ENCODE measurements at places on chromosomes 16 and 17.

- DNase-seq, result no peak
Observed at GRCh38 chr17:3961564-3962047, 2.6 kb downstream of the ATP2A3 start.

DNA sequence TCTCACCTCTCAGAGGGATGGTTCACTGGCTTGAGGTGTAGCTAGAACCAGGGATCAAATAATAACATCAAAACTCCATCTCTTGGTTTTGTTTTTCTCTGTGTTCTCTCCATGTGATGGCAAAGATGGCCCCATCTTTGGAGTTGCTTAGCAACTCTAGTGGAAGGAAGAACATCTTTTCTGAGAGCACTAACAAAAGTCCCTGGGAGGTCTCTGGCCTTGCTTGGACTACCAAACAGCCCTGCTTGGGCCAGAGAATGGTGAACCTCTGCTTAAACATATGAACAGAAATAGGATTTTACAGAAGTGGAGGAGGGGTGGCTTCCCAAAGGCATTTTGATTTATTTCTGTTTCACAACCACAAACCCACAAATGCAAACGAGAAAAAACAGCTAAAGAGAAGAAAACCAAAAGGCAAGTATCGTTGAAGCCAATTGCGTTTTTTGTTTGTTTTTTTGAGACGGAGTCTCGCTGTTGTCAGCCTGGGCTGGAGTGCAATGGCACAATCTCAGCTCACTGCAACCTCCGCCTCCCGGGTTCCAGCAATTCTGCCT, 13.2 kb downstream of the GABARAPL2 start:
- no peak for DNase-seq

DNA sequence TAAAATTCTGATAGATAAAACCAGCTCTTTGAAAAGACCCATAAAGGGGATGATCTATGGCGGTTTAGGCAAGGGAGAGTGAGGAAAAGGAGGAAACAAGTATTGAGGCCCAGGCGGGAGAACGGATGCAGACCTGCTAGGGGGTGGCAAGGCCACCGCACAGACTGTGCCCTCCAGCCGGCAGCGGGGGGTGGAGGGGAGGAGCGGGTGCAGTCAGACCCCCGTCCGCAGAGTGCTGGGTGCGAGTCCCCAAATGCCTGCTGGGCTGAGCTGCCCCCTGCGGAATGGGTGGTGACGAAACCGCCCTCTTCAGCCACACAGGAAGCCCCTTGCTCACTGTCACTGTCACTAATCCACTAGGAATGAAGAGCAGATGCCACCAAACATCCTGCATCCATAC, 46.0 kb downstream of the LMF1 start:
- no peak for DNase-seq

DNA sequence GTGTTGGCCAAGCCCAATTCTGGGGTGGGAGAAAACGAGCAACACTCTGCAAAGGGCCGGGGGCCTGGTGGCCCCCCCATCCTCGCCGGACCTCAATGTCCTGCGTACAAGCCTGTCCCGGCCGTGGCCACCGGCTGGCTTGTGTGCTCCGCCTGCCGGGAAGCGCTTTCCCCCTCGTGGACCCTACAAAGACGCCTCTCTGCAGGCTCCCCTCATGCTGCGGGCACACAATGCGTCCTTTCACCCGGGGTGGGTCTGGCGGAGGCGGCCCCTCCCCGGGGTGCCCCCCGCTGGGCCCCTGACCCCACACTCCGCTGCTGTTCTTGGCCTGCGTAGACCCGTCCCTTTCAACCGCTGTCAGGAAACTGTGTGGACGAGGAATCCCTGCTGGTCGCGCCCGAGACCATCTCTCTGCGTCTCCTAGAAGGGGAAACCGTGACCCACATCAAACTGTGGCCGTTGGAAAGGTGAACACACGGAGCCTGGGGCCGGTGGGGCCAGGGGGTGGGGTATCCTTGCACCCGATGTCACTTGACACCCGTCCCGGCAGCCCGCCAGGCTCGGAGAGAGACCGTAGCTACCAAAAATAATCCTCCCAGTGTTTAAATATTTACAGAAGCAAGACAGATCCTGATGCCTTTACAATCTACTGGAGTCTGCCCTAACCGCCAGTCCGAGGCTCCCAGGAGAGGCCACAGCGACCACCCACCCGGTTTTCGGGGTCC, 43.6 kb downstream of the TBC1D16 start:
- no peak for DNase-seq

GRCh38 chr16:85227084-85227945, 115.0 kb upstream of the CIBAR2 start:
- DNase-seq, result no peak

GRCh38 chr17:13365331-13365730, 236.4 kb downstream of the HS3ST3A1 start:
- no peak for DNase-seq

GRCh38 chr16:47096297-47096696, 47.4 kb downstream of the NETO2 start:
- DNase-seq, result no peak

DNA sequence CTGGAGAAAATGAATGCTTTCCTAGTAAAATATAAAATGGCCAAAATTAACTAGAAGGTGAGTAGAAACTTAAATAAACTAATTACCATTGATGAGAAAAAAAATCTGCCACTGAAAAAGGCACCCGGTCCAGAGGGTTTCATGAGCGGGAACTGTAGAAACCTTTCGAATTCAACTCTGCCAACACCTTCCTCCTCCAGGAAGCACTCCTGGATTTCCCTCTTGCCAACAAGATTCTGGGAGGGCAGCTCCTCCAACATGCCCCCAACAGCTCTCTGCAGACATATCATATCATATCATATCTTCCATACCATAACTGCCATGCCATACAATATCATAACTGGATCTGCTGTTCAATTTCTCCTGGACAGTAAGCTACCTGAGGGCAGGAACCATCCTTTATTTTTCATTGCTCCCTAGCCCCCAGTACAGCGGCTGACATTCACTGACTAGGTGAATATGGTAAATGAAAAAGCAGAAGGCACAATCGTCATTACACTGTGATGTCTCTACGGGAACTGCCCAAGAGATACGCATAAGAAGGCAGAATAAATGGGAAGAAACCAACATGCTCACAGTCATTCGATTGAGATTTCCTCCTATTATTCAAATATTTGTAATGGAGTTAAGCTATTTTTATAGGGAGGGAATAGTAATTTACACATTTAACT, 9.2 kb downstream of the ARHGAP27 start:
- DNase-seq, result no peak

GRCh38 chr16:17370223-17370707, 100.5 kb downstream of the XYLT1 start:
- DNase-seq, result no peak

DNA sequence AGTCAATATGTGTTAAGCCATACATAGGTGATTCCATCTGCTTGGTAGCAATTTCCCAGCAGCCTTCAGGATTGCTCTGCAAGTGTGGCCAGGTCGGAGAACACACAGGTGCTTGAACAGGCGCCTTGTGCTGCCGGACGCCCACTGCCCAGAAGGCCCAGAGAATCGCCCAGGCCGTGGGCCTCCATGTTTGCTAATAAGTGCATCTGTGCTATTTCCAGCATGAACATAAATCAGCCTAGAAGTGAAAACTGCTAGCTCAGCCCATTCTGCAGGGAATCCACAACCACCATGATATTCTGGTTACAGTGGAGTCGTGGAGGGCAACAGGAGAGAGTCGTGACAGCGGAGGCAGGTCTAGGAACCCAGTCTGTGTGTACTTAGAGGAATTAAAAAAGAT, 78.1 kb downstream of the ZFHX3 start:
- no peak for DNase-seq

GRCh38 chr16:77375396-77375795, 59.4 kb downstream of the ADAMTS18 start:
- no peak for DNase-seq

GRCh38 chr16:80931801-80932707, 74.6 kb downstream of the CMC2 start:
- DNase-seq, result no peak

DNA sequence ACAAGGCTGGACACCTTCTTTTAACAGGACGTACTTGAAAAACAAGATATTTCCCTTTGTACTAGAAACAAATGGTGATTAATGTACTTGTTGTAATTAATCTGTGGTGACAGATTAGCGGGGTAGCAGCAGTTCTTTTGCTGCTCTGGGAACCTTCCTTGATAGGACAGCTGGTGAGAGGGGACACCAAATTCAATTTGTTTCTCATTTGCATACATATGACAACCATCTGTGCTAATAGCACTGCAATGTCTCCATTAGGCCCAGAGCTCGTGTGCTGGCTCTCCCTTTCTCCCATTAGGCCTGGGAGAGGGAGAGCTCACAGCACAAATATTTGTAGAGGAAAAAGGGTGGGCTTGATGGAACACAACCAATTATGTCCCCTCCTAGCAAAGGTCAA, 221.0 kb upstream of the HS3ST3A1 start:
- DNase-seq, result no peak

GRCh38 chr16:50547340-50548124, 664 bp upstream of the NKD1 start:
- peak; percentile 69 for DNase-seq

- DNase-seq, result peak; percentile 53
Observed at GRCh38 chr17:27651411-27652345, 20.7 kb downstream of the LGALS9 start.

DNA sequence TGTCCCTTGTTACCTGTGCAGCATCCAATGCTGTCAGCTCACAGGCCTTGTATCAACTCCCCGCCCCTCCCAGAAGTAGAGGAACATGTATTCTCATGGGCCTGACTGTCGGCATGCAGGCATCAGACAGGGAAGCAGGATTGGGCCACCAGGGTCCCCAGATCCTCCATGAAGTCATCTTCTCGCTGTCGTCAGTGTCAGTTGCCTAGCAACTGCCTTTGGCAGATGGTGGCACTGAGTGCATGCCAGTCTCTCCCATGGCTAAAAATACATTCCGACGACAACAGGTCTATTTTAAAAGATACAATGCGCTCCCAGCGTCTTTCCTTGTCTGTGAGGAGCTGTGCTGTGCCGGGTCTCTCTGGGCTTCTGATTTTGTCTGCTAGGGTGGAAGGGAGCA, 36.8 kb upstream of the CES5A start:
- no peak for DNase-seq

- DNase-seq, result peak; percentile 29
Observed at GRCh38 chr16:71883168-71883848, 674 bp downstream of the ZNF821 start.

DNA sequence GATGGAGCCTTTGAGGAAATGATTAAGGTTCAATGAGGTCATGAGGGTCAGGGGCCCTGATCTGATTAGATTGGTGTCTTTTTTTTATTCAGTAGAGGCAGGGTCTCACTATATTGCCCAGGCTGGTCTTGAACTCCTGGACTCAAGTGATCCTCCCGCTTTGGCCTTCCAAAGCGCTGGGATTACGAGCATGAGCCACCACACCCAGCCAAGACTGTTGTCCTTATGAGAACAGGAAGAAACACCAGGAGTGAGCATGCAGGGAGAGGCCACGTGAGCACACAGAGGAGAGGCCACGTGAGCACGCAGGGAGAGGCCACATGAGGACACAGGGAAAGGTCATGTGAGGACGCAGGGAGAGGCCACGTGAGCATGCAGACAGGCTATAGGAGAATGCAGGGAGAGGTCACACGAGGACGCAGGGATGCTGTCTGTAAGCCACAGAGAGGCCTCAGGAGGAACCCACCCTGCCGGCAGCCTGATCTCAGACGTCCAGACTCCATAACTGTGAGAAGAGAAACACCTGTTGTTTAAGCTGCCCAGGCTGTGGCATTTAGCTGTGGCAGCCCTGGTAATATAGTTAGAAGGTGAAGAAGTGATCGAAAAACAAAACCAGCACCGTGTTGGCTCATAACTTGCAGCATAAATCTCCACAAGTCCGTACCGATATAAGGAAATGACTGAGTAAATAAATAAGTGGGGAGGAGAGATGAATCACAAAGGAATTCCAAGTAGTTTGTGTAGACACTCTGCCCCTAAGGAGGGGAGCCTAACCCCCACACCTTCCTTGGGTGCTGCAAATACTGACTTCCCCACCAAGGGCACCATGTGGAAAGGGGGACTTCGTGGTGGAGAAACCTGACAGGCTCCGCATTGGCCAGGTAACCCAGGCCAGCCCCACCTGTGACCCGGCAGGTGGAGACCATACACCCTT, 14.6 kb upstream of the CSNK1D start:
- DNase-seq, result no peak

DNA sequence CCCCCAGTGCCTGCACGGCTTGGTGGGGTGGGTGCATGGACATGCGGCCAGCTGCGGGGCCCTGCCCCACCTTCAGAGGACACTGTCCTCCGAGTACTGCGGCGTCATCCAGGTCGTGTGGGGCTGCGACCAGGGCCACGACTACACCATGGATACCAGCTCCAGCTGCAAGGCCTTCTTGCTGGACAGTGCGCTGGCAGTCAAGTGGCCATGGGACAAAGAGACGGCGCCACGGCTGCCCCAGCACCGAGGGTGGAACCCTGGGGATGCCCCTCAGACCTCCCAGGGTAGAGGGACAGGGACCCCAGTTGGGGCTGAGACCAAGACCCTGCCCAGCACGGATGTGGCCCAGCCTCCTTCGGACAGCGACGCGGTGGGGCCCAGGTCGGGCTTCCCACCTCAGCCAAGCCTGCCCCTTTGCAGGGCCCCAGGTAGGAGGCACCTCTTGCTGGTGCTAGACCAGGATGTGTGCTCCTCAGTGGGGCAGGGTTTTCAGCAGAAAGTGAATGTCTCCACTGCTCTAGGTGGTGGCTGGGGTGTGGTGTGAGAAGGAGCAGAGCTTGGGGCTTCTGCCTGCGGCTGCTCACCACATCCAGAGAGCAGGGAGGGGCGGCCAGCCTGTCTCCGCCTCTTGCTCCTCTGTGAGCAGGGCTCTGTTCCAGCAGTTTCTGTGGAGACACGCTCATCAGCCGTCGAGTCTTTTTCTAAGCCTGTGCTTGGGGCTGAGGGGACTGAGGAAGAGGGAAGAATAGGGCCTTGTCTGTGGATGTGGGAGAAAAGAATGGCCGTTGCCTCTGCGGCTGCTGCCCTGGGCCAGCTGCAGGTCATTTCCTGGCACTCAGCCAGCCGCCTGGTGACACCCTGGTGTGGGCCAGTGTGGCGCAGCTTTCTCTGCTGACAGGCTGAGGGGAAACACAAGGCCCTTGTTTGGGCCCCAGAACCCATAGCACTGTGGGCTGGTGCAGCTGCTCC, 2.2 kb downstream of the ZNF276 start:
- DNase-seq, result peak; percentile 62

All from activated CD4-positive, alpha-beta T cell treated with anti-CD3 and anti-CD28 coated beads for 1 hour (primary cell).